ENCODE measurements at places on chromosomes 2 and 18.

- no peak for DNase-seq
Measured at GRCh38 chr2:148829618-148830017, 45.4 kb upstream of the KIF5C start.

- no peak for DNase-seq
Measured at GRCh38 chr18:2845172-2845571, 1.6 kb upstream of the EMILIN2 start.

DNA sequence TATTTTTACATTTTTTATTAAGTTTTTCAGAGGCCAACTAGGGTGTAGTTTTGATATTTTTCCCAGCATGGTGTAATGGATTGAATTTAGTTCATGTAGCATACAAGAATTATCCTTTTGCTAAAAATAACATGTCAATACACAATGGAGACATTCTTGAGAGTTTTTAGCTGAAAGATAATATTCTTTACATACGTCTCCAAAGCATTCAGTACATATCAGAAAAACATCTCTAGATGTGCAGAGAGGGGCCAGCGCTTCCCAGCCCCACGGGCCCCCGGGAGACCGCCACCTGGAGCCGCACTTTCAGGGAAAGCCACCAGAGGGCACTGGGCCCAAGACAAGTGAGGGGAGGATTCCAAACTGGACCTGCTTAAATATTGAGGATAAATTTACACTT, 499.4 kb downstream of the GALR1 start:
- DNase-seq: no peak

DNA sequence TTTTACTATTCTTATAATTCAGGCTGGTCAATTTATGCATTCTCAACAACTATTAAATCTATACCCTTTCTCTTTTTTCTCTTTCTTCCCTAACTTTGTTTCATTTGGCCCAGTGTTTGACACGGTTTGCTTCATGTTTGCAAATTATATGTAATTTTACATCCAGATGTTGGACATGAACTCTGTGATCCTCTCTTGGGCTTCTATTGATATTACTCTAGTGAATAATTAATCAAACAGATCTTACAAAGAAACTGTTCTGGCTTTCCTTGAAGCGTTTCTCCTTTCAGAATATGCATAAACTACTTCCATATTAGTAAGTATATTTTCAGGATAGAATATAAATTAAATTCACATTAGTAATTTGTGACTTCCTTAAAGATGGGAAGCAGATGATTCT, 225.1 kb upstream of the TMEFF2 start:
- DNase-seq: no peak

GRCh38 chr2:238242731-238243495, 3.1 kb upstream of the HES6 start:
- no peak for DNase-seq

All from IMR-90 (cell line).